A549 treated with Mapracorat at 1 μM for 4 hours (cell line): ENCODE measurements at places on chromosomes 5 and 9. TPM values are rescaled to one million over a fixed set of nuclear protein-coding genes. Genes with fewer than 3 reads are reported as not detected.

Gene AK8
- 1.1 to 1.7 TPM (median 1.5 TPM) in 5 replicates for total RNA-seq

Gene OR1Q1
- not detected in 5 replicates for total RNA-seq

Gene MZB1
- total RNA-seq, result 0.29 TPM in 1 of 5 replicates, not detected in the others

Gene ANKRD18A
- total RNA-seq, result 8.0 to 14.8 TPM (median 13.1 TPM) in 5 replicates

Gene TIMD4
- total RNA-seq, result 0.74 to 1.6 TPM (median 1.1 TPM) in 5 replicates

Gene IL5
- total RNA-seq, result not detected in 5 replicates
